DMS79 (cell line): ENCODE measurements at places on chromosomes 3 and 15.

- no peak for DNase-seq
These were observed 32.7 kb downstream of the SMAD3 start for GRCh38 chr15:67097930-67098740.

- peak; percentile 34 for DNase-seq
These were observed 87.2 kb downstream of the CLSTN2 start for GRCh38 chr3:140022066-140022770.

DNA sequence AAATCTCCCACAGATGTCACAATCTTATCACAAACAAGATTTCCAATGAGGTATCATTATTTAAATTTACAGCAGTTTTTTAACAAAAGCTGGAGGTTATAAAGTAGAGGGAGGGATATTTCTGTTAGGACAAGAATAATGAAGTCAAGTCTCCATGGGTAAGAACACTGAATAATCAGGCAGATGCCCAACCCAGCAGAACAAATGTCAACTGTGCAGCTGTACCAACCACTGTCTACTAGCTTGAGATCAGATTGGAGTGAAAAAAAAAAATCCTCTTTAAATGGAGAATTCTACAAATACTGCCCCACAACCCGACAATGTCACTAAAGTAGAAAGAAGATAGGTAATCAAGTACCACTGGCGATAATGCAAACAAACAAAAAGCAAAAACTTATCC lies 30.3 kb downstream of the DHX36 start:
- DNase-seq: no peak

GRCh38 chr3:60142009-60142408 lies 1092.2 kb upstream of the CFAP20DC start:
- DNase-seq: no peak

DNA sequence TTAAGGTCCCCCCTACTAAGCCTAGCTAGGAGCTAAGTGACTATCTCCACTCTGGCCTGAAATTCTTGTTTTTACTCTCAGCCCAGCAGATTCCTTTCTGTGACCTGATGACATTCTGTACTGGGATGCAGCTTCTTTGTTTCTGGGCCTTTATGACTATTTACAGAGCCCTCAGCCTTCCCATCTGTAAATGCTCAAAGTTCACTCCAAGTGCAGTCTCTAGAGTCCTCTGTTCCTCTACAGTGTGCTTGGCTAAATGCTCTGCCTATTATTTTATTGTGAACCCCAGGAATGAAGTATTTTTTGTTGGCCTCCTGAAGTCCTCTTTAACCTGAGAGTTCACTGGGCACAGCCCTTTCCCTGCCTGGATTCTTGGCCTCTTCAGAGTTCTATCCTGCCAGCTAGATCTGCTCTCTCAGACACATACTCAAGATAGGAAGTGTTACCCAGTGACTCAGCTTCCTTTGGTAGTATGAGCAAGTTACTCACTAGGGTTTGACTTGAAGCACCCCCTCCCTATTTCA lies 278.1 kb upstream of the P2RY1 start:
- no peak for DNase-seq

- no peak for DNase-seq
These were observed 624.5 kb upstream of the ROBO2 start for GRCh38 chr3:76415384-76415783.

DNA sequence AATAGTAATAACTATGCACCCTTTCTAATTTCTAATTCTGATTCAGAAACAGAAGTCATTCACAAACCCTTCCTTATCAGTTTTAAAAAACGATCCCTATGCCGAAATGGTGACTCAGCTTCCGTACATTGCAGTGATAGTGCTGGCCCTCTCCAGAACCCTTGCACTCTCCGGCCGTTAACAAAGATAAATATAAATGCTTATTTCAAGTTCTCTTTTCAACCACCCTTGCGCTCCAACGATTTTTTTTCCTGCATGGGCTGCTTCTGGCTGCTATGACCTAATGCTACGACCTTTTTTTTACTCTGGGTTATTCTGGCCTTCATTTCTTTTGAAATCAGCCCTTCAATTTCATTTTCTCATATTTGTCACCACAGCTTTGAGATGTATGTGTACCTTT lies 646.2 kb downstream of the NTRK3 start:
- no peak for DNase-seq

GRCh38 chr3:2023959-2024358 lies 74.7 kb upstream of the CNTN4 start:
- DNase-seq: no peak

DNA sequence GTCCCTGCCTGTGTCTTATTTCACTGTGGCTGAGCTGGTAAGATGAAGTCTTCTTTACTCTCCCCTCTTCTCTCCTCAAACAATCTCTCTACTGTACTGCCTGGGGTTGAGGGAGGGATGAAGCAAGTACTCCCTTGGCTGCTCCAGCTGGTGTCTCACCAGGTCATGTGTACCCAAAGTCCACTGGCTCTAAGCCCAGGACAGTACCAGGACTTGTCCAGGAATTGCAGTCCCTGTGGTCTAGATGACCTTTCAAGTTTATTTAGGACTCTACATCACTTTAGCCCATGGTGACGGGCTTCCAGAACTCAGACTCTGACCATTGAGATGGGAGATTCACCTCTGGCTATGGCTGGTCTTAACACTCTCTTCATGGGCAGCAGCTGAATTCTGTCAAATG lies 17.5 kb upstream of the SLC27A2 start:
- no peak for DNase-seq

- DNase-seq: no peak
These were observed 108.4 kb downstream of the ZNF609 start for GRCh38 chr15:64568765-64569164.

GRCh38 chr15:76433798-76434400 lies 97.3 kb downstream of the ISL2 start:
- no peak for DNase-seq

GRCh38 chr15:66308531-66308930 lies 15.2 kb downstream of the DIS3L start:
- no peak for DNase-seq

DNA sequence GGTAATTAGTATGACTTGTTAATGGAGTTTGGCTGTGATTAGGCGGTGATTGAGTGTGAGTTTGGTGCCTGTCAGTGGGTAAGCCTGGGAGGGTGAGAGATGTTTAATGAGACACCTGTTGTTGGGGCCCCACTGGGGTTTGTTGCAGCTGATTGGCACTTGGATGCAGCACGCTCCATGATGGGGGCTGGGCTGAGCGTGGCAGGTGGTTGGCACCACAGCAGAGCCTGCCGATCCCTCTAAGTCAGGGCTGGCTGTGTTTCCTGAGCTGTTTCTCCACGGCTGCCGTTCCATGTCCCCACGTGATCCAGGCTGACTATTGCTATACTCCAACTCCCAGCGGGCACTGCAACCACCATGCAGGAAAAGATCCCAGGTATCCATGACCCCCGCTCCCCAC lies 93.5 kb upstream of the ARRDC4 start:
- no peak for DNase-seq

- peak; percentile 11 for DNase-seq
These were observed 9.3 kb upstream of the SLC28A1 start for GRCh38 chr15:84874981-84875699.

DNA sequence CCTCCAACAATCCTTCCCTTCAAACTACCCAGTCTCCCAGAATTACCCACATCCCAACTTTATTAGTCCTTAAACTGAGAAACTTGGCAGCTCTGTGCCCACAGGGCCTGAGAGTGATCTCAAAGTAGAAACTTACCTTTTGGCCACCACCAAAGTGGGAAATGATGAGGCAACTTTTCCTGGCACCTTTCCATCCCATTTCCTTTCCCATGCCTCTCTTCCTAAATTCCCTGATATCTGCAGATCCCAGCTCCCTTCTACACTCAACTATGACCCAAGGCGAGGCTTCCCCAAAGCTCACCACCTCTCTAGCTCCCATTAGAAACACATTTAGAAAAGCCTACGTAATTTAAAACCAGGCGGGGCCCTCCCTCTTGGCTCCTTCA lies 271.9 kb downstream of the FOXP1 start:
- no peak for DNase-seq

DNA sequence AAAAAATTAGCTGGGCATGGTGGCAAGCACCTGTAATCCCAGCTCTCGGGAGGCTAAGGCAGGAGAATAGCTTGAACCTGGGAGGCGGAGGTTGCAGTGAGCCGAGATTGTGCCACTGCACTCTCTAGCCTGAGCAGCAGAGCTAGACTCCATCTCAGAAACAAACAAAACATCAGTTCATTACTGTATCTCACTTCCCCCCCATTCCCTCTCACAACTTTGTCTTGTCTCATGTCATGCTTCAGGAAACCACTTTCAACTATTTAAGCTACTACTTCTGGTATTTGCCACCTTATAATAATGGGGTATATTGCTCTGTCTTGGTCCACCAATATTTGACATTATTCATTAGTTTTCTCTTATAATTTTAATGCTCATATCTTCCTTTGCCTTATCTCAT lies 26.2 kb downstream of the PIK3CA start:
- DNase-seq: no peak

GRCh38 chr15:68582864-68583263 lies 4.1 kb downstream of the CORO2B start:
- no peak for DNase-seq

DNA sequence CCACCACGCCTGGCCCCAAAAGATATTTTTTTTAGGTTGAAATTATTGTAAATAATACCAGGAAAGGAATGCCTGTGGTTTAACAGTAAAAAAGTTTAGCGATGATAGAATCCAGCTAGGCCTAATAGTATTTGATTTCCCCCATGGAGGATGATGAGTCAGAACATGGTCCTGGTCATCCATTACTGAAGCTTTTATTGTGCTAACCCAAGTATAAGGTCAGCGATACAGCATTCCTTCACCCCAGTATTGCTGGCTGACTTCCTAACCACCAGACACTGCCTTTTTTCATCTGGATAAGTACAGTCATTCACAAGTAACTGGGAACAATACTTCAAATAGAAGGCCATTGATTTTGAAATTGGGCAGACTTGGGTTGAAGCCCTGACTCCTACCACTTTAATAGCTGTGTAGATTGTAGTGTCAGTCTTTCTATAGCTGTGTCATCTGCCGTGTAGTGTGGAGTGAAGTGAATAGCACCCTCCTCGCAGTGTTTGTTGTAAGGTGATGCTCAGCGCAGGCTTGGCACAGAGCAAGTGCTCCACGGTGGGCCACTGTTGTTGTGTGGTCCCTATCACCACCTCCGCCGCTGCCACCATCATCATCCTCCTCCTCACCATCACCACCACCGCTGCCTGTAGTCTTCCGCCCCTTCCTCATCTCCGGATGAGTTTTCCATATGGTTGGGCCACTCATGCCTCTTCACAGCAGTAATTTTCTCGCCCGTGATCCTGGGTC lies 436.0 kb upstream of the TPM1 start:
- DNase-seq: no peak

DNA sequence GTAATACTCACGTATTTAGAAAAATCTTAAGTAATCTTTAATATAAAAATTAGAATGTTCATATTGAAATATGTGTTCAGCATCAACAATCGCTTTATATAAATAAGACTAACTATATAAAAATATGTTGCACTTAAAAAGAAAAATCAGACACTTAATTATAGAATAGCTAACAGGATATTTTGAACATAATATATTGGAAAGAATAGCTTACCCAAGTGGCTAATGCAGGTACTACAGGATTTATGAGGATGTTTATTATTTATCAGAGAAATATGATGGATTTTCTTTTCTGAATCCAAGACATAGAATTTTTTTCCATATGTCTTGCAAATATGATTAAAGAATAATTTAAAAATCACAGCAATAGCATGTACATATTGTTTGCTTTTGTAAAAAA lies 567.9 kb upstream of the GBE1 start:
- DNase-seq: no peak

- no peak for DNase-seq
These were observed 43.8 kb upstream of the TLE3 start for GRCh38 chr15:70141376-70142071.

- no peak for DNase-seq
These were observed 12.7 kb downstream of the LCMT2 start for GRCh38 chr15:43317566-43318184.

DNA sequence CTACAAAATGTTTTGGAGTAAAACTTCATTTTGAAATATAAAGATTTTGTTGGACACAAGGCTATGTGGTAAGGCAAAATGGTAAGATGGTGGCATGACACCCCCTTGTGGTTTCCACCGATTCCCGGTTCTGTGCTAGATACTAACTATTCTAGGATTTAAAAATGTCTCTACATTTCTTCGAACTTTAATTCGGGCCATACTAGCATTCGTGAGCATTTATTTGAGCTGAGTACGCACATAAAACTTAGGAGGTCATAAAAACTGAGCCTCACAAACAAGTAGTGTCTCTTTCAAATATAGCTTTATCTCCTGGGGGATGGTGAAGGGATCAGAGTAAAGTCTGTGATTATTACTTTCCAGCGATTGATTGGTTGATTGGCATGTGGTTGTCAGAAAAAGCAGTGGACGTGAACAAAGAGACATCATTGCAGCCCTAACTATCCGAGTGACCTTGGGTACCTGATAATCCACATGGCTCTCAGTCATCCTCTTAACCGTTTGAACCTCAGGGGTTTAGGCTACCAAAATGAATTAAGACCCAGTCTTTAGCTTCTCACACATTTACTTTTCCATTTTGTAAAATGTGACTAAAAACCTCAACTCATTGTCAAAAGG lies 1.1 kb upstream of the ZNF639 start:
- DNase-seq: no peak

DNA sequence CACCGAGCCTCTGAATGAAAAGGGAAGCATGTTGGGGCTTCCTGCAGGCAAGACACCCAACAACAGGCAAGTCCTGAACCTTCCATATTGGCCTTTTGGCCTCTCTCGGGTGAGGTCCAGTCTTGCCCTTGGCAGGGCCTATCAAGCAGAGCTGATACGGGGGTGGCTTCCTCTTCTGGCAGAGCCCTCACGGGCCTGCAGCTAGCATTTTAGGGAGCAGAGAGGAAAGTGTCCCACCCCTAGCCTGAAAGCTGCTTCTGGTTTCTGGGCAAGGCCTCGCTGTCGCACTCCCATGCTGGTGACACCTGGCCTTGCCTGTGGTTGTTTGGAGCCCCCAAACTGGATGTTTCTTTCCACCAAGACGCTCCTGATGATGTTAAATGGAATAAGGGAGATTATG lies 31.8 kb upstream of the CTSH start:
- DNase-seq: no peak

DNA sequence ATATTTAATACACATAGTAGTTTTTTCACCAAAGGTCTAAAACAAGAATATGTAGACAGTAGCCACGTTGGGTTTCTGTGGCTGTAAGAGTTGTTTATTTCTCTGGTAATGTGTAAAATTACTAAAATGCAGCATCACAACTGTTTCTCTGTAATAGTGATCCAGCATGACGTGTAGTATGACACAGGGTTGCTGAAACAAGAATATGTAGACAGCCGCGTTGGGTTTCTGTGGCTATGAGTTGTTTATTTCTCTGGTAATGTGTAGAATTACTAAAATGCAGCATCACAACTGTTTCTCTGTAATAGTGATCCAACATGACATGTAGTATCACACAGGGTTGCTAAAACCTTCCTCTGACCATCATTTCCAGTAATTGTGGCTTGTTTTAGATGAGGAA lies 153.6 kb upstream of the ZNF717 start:
- no peak for DNase-seq

- no peak for DNase-seq
These were observed 139.1 kb downstream of the SAMMSON start for GRCh38 chr3:70138606-70139005.

GRCh38 chr3:69328103-69328962 lies 57.6 kb downstream of the FRMD4B start:
- no peak for DNase-seq

GRCh38 chr15:41011055-41011815 lies 58.0 kb downstream of the CHAC1 start:
- DNase-seq: no peak

GRCh38 chr15:74995182-74995778 lies at the start of gene SCAMP5:
SCAMP5 (plus strand) TSS chr15:74995563; CDS start chr15:75011840, 16,277 bp downstream.
- DNase-seq: peak; percentile 81

- DNase-seq: no peak
These were observed 12.4 kb downstream of the LINGO1 start for GRCh38 chr15:77620297-77620696.

- no peak for DNase-seq
These were observed 198.5 kb upstream of the ARPP21 start for GRCh38 chr3:35440826-35441225.
